Endothelial cell of umbilical vein (primary cell): ENCODE measurements at places on chromosomes 1 and 21.

DNA sequence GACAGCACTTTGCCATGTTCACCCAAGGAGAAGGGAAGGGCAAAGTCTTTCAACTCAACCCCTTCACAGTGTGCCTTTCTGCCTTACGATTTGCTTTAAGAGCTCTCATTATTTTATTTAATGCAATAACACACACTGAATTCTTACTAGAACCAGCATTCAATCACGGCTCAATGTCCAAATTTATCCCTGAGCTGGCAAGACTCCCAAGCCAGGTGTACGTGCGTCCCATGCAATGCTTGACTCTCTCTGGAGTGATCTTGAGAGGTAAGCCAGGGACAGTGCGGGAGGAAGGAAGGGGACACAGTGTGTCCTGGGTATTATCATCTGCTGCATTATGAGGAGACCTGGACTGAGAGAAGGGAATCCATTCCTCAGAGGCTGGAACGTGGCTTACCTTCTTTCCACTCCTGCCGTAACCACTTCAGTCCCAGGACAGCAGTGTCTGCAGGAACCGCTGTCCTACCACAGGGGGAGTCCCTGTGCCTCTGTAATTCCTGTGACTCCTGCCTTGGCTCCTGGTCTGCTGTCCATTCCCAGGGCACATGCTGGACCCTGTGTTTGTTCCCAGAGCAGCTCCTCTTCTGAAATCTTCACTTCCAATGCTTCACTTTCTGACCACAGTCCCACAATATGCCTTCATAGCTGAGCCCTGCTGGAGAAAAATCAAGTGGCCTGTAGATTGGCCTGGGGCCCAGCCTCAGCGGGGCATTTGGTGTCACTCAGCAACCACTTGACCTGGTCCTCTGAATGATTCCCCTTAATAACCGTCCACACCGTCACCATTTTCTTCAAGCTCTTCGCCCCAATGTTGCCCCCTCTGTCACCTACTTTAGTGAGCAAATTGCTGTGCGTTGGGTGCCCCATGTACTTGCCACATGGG lies 28.6 kb upstream of the STUM start:
- DNase-seq = no peak

DNA sequence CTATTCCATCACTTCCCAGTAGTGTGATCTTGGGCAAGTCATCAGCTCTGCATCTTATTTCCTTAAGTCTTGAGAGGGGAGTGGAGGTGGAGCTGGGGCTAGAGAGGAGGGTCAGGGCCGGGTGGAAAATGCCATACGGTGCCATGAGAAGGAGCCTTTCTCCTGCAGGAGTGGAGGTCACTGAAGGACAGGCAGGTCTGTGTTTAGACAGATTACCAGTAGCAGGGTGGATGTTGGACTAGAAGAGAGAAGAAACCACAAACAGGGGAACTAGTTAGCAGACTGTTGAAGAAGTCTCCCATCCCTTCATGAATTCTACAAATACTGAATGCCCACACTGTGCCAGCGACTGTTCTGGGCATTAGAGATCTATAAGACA lies 13.9 kb upstream of the CPT2 start:
- no peak for DNase-seq

- DNase-seq = no peak
These were observed 418 bp downstream of the DDX20 start for GRCh38 chr1:111756124-111756513.

- DNase-seq = no peak
These were observed 39.6 kb downstream of the PIGK start for GRCh38 chr1:77179632-77180031.

DNA sequence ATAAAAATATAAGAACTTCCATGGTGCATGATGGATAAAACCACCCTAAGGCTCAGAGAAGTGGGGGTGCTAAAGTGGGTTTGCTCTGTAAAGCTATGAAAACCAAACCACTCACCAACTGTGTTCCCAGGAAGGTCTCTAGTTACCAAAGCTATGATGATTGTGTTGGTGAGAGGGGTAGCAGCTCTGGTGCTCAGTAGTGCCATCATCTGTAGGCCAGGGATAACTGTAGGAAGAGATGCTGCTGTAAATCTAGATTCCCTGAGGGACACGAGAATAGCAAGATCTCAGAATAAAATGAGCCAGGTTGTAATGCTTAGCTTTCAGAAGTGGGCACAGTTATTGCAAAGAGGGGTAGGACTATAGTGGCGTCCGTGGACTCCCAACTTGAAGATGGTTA lies 124.5 kb downstream of the GREM2 start:
- DNase-seq = no peak

DNA sequence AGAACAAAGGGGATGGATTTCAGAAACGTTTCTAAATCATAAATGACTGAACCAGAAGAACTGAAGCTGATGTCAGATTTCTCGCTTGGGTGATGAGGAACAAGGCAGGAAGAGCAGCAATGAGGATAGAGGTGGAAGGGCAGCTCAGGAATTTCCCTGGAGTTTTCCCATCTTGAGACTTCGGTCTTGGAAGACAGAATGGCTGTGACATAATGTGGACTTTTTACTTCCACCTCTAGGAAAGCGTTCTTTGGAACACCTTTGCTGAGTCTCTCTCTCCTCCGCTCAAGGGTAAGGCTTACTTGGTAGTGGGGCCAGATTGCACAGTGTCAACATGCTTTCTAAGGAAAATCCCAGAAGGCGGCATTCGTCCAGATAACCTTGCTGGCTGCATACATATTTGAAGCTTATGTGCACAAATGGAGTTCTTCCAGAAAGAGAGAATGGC lies 36.6 kb downstream of the DEGS1 start:
- peak; percentile 26 for DNase-seq

GRCh38 chr21:37967036-37967435 lies 50.8 kb upstream of the KCNJ6 start:
- DNase-seq = no peak

DNA sequence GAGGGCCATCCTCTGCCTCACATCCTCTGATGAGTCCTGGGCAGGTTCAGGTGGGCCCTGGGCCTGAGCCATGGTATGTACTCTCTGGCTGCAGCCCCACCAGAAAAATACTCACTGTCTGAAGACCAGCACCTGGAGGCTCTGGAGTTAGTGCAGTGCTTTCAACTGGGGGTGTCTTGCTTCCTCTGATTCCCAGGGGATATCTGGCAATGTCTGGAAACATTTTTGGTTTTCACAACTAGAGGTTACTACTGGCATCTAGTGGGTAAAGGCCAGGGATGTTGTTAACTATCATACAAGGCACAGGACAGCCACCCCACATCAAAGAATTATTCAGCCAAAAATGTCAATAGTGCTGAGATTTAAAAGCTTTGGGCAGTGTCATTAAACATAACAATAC lies 152.7 kb downstream of the HIVEP3 start:
- no peak for DNase-seq

DNA sequence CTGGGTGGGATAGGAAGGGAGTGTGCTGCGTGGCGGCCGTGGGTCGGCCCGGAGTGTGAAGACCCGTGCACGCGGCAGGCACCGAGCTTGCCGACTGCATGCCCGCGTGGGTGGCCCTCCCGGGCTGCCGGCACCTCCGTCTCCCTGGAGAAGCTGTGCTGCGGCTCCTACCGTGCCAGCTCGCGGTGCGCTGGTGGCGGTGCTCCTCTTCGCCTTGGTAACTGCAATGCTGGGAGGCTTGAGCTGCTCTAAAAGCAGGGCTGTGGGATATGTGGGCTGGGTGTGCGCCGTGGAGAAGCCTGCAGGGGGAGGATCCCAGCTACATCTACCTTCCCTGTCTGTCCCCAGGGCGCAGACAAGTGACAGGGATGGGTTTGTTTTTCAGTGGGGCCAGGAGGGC lies 2.4 kb downstream of the GABRD start:
- no peak for DNase-seq

GRCh38 chr1:228830185-228830953 lies 95.1 kb downstream of the RHOU start:
- DNase-seq = no peak
